ACHN (cell line): ENCODE measurements at places on chromosomes 13 and 19.

- DNase-seq: no peak
Observed at GRCh38 chr13:109165417-109165904, 536.0 kb downstream of the MYO16 start.

GRCh38 chr13:63864171-63864902 lies 2448.7 kb upstream of the PCDH20 start:
- DNase-seq: peak; percentile 0

GRCh38 chr13:49584771-49585182 lies 581 bp downstream of the RCBTB1 start:
- peak; percentile 7 for DNase-seq

GRCh38 chr19:50362656-50363424 lies 2.6 kb downstream of the NAPSA start:
- no peak for DNase-seq

DNA sequence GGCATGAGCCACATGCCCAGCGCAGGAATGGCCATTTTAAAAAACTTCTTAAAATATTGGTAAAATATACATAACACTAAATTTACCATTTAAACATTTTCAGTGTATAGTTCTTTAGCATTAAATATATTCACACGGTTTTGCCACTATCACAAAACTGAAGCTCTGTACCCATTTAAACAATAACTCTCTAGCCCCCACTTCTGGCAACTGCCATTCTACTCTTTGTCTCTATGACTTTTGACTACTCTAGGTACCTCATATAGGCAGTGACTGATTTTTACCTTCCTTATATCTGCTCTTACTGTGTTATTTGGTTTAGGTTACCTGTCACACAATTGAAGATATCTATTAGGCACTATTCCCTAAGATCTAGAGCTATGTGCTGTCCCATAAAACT lies 2.3 kb upstream of the KBTBD7 start:
- peak; percentile 9 for DNase-seq

GRCh38 chr19:9721861-9722260 lies 46.7 kb downstream of the ZNF846 start:
- no peak for DNase-seq

- no peak for DNase-seq
Observed at GRCh38 chr13:71252184-71252704, 614.8 kb downstream of the DACH1 start.

GRCh38 chr19:49362929-49363267 lies 682 bp upstream of the TEAD2 start:
- no peak for DNase-seq

DNA sequence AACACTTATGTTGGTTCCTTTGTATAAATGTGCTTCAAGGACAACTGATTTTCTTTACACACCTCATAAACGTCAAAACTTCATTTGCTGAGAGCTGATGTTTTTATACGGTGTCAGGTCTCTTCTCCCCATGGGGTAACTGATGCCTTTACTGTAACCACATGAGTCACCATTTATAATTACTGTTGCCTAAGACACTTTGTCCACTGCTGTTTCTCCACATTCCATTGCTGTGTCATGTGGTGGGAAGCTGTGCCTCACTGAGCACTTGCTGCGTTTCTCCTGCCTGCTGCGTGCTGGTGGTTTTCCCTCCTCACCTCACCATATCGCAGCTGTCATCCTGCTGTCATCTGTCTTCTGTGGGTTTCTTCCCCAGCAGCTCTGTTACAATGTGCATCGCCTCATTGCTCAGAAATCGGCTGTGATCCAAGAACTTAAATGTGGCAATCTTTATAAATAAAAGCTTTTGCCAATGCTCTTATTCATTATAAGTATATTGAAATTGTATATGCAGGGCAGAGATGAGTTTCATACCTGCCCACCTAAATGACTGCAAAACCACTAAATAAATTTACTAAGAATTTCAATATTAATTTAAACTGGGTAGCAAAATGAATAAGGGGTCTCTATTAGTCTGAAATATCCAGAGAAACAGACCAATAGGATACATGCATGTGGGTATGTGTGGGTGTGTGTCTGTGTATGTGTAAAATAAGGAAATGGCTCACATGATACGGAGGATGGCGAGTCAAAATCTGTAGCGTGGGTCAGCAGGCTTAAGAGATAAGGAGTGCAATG lies 547.0 kb upstream of the SLITRK5 start:
- DNase-seq: peak; percentile 98

DNA sequence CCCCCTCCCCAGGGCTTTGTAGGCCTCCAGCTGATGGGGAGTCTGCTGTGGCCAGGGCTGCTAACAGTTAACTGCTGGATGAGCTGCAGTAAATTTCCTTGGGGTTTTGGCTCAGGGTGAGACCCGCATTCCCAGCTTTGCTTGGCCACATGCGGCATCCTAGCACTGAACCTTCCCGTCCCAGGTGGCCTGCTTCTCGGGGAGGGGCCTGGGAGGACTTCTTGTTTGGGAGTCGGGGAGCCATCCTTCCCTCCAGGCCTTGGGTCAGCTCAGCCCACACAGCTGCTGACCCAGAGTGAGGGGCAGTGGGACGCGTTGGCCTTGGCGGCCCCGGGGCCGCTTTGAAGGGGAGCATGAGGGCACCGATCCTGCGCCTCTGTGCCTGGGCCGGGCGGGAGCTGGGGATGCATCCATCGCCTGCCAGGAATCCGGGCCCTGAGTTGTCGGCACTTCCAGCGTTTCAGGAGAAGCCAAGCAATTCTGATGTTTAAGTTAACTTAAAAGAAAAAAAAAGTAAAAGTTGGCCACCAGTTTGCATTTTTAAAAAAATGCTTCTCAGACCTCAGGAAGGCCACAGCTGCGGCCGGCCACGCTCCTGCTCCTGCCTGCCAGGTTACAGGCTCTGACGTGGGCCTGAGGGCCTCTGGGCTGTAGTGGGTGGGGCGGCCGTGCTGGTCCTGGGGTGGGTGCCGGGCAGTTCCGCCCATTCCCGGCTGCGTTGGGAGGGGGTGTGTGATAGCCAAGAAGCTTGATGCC lies 27.7 kb downstream of the CRTC1 start:
- DNase-seq: no peak

DNA sequence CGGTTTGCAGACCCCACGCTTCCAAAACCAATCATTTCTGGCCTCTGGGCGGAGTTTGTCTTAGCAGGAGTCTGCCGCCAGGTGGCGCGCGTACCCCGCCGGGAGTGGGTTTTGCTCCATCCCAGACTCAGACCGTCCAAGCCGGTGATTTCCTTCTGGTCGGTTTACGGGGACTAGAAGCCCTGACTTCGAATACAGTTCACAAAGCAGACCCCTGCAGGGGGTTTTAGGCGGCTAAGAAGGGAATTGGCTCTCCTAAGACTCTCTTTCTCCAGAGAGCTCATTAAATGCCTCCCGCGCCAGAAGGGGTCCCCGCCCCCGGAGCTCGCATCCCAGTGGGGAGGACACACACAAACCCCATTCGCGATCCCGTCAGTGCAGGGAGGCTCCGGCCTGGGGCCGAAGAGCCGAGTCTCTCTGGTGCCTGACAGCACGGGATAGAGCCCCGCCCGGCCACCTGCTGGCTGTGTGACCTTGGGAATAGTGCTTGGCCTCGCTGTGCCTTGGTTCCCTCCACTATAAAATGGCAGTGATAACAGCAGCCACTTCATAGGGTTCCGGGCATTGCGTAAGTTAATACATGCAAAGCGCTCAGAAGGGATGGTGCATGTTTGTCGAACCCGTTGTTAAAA lies 8.6 kb upstream of the NUP62 start:
- peak; percentile 68 for DNase-seq
